ENCODE measurements at places on chromosomes 4 and X.
A peak's percentile ranks its signal among the peaks of the same experiment; 100 is the strongest.

DNA sequence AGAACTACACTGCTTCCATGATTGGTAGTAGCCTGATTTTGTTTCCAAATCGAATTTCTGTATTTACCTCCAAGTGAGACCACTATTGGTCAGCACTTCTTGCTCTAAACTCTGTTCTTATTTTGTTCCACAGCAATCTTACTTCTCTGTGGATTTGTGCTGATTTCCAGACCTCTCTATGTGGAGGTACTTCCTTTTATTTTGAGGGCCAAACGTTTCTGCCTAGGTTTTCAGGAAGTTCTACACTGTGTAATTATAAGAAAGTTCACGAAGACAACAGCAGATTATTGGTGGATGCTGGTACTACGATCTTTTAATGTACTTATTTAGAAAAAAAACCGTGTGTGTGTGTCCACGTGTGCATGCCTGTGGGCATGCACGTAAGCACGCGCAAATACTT lies 46.7 kb downstream of the DTHD1 start:
- no peak for DNase-seq

DNA sequence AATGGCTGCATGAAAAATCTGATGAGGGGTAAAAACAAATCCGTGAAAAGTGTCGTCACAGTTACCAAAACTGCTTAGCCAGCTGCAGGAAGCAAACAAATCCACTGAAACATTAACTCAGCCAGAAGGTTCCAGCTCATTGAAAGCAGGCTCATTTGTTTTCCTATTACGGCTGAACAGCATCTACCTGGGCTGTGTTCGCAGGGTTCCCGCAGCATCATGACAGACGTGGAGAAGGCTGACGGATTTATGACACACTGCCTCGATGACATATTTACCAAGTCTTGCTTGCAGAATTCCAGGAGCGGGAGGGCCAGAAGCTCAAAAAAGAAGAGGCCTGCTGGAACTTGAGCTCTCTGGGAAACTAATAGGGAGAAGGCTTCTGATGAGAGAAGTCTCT lies 781.1 kb downstream of the RAB28 start:
- no peak for DNase-seq

DNA sequence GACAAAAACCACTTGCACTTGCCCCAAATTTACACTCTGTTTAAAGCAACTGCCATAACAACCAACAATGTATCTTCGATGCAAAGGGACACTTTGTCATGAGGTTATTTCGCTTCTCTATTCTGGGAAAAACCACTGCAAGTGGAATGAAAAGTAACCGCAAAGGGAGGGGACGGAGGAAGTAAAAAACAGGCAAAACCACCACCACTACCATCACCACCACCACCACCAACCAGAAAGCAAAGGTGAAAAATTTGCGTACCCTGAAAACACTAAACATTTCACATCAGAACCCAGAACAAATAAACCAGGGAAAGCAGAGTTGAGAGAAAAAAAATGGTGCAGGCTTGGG lies 1.2 kb upstream of the N4BP2 start:
- no peak for DNase-seq

- no peak for DNase-seq
Observed at GRCh38 chr4:47624031-47624441, 139.0 kb downstream of the ATP10D start.

GRCh38 chrX:53239474-53239873 lies 14.5 kb upstream of the KDM5C start:
- peak; percentile 16 for DNase-seq

DNA sequence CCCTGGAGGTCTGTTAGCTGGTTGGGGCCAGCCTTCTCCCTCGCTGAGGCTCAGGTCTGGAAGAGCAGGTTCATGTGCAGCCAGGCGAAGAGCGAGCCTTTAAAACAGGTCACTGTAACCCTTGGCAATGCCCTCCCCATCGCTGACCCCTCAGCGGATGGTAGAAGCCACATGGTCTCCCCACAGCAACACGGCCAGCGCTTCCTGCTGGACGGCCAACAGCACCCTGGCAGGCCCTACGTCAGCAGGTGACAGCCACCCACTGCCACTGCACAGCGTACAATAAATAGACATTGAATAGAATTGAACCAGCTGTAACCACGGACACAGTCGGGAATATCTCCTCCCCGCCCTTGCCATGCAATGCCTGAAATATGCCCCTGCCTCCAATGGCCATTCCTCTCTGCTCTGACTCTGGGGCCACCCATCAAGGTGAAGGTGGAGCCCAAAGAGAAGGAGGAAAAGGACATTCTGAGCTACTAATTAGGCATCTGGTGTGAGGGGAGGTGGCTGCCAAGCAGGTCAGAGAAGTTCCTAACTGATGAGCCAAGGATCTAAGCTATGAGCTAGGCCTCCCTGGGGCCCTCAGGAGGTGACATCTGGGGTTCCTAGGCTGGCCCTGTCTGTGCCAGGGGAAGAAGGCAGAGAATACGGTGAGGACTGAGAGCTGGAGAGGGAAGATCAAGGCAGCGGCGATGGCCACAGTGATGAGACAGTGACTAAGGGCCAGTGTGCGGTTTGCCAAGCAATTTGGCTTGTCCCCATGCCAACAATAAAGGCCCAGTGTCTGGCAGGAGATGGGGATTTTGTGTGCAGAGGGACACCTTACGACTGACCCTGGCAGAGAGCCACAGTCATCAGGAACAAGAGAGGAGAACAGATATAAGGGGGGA lies 202.3 kb downstream of the BCOR start:
- peak; percentile 76 for DNase-seq

DNA sequence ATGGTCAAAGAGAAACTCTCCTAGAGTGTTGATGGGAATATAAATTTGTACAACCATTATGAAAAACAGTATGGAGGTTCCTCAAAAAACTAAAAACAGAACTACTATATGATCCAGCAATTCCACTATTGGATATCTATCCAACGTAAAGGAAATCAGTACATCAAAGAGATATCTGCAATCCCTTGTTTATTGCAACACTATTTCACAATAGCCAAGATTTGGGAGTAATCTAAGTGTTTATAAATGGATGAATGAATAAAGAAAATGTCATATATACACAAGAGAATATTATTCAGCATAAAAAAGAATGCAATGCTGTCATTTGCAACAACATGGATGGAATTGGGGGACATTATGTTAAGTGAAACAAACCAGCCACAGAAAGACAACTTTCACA lies 1118.1 kb upstream of the PRKX start:
- no peak for DNase-seq

DNA sequence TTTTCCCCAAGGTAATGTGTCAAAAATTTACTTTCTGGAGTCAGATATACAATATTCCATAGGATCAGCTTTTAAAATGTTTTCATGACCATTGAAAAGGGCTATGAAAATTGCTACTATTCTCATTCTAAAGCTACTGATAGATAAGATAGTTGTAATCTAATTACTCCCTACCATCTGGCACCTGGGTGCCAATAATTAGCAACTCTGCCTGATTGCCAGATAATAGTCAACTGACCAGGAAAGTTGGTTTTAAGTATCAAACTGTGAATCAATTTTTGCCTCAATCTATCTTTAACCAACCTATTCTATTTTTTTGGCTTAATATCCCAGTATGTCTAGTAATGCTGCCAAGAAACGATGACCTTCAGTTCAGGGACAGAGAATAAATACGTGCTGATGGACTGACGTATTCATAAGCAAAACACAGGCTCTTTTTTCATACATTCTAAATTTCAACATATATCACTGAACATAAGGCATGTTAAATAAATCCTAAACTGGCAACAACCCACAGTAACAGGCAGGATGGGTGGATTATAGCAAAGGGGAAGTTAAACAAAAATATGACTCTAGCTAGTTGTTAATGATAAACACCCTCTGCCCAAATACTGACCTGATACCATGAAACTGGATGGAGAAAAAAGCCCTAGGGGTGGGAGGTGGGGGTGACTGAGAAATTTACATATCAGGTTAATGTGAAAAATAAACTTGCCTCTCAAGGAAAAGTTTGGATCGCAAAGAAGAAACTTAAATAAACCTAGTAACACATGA lies 18.2 kb downstream of the SH3RF1 start:
- no peak for DNase-seq

- no peak for DNase-seq
Observed at GRCh38 chrX:15114743-15115566, 154.9 kb downstream of the ASB9 start.

DNA sequence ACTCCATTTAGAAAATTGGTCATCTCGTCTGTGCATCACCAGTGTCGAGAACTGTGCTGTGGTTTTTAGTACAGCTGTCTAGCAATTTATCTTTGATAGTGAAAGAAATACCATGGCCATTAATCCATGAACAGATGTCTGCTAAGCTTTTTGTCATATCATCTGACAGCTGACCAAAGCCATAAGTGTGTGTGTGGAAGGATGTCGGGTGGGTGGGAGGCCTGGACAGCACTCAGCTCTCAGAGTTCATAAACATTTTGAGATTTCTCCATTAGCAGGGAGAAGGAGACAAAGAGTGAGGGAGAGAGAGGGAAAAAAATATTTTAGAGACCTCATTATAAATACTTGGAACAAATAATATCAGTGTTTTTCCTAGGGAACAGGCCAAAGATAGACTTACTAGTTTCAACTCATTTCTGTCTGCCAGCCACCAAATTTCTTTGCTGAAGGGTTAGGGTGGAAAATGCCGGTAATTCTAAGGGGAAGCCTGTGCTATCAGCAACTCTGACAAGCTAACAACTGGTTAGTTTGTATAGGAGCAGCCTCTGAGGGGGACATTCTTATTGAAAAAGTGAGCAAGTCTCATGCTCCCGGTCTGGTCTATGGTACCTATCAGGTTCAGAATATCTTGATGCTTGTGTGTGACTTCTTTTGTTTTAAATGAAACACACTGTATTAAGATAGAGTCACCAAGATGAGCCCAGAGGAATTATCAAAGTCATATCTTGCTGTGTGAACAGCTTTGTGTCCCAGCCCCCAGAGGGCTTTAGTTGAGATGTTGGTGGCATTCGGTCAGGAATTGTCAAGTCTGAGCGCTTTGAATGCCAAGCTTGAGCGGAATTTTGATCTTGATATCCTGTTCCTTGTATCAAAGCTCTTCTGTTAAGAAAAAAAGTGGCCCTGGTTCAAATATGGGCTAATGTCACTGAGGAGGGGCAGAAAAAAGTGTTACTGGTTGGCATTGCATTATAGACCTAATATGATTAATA lies 41.9 kb upstream of the PDLIM3 start:
- DNase-seq: no peak

- DNase-seq: no peak
Observed at GRCh38 chr4:10733481-10734062, 49.0 kb upstream of the CLNK start.

DNA sequence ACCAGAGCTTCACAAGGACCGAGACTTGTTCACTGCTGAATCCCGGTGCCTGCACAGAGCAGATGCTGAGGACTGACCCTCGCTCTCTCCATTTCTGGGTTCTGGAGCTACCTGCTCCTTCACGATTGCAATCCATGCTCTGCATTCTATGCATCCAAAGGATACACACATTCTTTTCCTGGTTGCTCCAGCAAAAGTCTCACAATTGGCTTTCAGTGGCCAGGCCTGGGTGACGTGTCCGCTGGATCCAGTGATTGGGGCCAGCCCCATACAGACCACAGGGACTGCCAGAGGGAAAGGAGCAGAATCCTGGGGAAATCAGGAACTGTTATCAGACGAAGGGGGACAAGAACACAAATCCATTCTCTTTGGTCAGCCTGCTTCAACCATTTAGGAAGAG lies 14.9 kb upstream of the CDKN2AIP start:
- no peak for DNase-seq

GRCh38 chr4:137693641-137694040 lies 161.3 kb upstream of the PCDH18 start:
- no peak for DNase-seq

GRCh38 chr4:185888676-185889075 lies 76.7 kb upstream of the SORBS2 start:
- no peak for DNase-seq

- DNase-seq: no peak
Observed at GRCh38 chrX:49309401-49309981, 6.0 kb downstream of the GAGE10 start.

DNA sequence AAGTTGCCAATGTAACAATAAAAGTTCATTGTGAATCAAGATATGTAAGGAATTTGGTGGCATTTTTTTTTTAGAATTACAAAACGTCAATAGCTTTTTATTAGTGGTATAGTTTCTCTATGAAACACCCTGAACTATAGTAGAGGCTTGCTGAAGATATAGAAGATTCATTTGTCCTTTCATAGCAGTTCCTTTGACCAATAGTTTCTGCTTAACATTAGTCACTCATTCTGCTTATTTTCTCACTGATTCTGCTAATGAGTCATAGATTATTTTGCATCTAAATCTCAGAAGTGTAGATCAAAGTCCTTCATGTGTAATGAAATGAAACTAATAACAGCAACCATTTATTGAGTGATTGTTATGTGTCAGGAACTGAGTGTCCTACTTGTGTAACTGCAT lies 205.0 kb upstream of the TET2 start:
- no peak for DNase-seq

DNA sequence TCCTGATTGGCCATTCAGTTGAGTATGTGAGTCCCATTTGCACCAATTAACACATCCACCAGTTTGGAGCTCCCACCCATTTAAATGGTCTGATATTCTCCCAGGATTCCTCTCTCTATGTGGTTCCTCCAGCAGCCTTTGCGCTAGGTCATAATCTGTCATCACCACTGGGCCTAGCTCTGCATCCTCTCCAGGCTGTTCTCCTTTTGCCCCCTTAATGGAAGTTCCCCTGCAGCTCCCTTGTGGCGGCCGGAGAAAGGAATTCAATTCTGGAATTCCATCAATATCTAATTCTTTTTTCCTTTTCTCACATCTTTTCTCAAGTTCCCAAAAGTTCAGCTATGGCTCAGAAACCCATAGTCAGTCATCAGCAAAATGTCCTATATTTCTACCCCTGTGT lies 2184.4 kb upstream of the AGA start:
- DNase-seq: no peak

- DNase-seq: no peak
Observed at GRCh38 chrX:38704146-38704882, 96.9 kb upstream of the MID1IP1 start.

DNA sequence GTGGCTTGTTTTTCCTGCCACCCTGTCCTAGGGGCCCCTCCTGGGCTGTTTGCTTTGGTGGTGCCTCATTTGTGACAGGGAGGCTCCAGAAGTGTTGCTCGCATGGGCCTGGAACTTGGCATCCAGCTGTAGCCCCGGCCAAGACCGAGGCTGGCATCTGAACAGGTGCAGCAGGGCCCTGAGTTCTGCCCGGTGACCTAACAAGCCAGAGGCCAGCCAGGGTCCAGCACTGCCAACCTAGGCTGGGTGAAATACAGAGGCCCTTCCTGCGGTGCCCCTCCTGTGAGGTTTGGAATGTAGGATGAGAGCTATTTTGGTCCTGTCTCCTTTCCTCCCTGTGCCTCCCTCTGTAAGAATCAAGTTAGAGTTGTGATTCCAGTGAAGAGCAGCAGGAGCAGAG lies 58.5 kb downstream of the STARD8 start:
- no peak for DNase-seq

- no peak for DNase-seq
Observed at GRCh38 chr4:61085534-61085933, 114.6 kb upstream of the ADGRL3 start.
